Kidney epithelial cell (primary cell): ENCODE measurements at places on chromosomes 4 and X. TPM values are rescaled to one million over a fixed set of nuclear protein-coding genes. Genes with fewer than 3 reads are reported as not detected.

The FAT1 gene
- total RNA-seq = 344 and 359 TPM in 2 replicates

The KIF4A gene
- total RNA-seq = 3.4 and 4.8 TPM in 2 replicates

DNA sequence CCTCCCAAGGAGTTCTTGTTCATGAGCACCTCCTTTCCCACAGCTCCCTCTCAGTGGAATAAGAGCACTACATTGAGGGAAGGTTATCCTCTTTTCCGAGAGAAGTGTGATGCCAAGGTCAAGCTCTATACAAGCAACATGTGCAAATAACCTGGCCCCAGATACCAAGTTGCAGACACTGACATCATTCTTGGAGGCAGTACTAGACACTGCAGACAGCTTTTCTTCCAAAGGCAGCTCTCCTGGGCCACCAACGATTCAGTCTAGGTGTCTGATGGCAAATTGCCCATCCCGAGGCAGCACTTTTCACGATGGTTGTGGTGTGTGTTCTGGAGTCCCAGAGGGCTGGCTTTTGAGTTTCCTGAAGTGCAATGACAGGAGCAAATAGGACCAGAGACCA lies 384.9 kb downstream of the TLL1 start:
- DNase-seq = no peak

GRCh38 chrX:574251-574650 lies 56.3 kb upstream of the SHOX start:
- no peak for DNase-seq

DNA sequence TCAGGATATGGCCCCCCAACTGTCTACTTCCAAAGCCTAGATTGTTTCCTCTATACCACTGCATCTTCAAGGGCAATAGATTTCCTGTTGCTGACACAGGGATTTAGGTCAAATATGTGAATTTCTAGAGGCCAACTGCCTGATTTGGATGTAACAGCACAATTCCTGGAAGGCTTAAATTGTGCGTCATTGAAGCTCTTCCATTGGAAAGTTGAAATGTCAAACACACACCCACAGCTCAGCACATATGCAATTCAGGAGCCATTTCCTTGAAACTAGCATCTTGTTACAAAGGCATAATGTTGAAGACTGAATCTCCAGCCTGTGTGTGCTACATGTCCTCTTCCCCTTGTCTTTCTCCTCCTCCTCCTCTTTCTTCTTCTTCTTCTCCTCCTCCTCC lies 158.6 kb downstream of the STK32B start:
- no peak for DNase-seq

- DNase-seq = no peak
These were observed 7.3 kb upstream of the ARHGAP10 start for GRCh38 chr4:147724468-147725201.

DNA sequence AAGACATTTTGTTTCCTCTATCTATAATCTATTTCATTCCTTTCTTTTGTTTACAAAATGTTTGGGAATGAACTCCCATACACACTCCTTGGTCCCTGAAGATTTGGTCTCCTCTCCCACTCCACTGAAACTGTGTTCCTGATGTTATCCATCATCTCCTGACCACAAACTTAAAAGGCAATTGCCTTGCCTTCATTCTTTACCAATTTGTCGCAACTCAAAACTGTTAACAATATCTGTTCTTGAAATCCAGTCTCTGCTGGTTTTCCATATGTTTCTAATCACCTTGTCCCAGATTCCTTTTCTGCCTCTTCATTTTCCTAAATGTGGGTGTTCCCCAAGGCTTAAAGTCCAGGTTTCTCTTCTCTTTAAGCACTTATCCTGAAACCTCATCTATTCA lies 262.2 kb upstream of the TTC29 start:
- DNase-seq = no peak

DNA sequence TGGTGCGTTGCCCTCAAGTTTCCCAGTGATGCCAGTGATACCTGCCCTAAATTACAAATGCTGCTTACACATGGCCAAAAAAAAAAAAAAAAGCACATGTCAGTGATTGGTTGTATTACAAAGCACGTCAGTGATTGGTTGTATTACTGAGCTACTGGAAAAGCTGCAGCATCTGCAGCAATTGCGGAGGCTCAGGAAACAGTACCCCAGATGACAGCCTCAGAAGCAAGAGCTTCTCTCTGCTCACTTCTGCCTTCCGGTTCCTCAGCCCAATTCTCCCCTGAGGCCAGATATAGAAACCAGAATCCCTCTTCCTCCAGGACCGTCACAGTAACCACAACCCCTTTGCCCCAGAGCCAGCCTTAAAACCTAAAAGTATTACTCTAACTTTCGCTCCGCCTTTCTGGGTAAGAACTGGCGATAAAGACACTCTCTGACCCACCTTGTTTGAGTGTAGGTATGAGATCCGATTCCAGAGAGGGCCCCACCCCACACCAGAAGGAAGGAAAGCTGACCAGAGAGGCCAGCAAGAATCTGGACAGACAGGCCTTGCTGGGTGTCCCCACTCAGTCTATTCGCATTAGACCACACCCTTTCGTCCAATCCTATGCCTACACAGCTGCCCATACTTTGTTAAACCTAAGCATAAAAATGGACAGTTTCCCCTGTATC lies 85.0 kb upstream of the SORBS2 start:
- DNase-seq = no peak

GRCh38 chrX:24761306-24761705 lies 67.6 kb downstream of the POLA1 start:
- no peak for DNase-seq
